ENCODE measurements at places on chromosomes 12 and 14. TPM values are rescaled to one million over a fixed set of nuclear protein-coding genes. Genes with fewer than 3 reads are reported as not detected.

NPFF gene
- not detected for total RNA-seq

MSRB3 gene
- total RNA-seq = 25.6 TPM

CYP27B1 gene
- total RNA-seq = 1.3 TPM

RTL1 gene
- total RNA-seq = not detected

LRP10 gene
- 128 TPM for total RNA-seq

SCNN1A gene
- 7.8 TPM for total RNA-seq

PPTC7 gene
- 6.8 TPM for total RNA-seq

KRT2 gene
- not detected for total RNA-seq

SRRM4 gene
- not detected for total RNA-seq
